AML-193 (cell line): ENCODE measurements at places on chromosomes 7 and 10.

- DNase-seq, result no peak
These were observed 138.4 kb downstream of the MDFIC start for GRCh38 chr7:115060095-115060870.

DNA sequence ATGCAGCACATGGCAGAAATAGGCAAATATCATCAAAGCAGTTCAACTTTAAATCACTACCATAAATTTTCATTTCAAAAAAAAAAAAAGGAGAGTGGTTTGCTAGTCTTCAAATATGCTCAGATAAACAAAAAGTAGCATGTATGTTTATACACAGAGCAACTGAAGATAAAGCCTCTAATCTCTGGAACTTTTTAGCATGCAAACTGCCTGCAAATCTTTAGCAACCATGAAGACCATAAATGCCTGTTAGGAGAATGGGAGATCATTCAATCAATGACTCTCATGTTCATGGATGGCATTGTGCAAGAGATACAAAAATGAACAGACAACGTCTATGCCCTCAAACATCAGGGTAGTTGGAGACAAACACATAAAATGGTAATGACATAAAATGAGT is 57.3 kb downstream of the ORC5 start:
- DNase-seq, result no peak

DNA sequence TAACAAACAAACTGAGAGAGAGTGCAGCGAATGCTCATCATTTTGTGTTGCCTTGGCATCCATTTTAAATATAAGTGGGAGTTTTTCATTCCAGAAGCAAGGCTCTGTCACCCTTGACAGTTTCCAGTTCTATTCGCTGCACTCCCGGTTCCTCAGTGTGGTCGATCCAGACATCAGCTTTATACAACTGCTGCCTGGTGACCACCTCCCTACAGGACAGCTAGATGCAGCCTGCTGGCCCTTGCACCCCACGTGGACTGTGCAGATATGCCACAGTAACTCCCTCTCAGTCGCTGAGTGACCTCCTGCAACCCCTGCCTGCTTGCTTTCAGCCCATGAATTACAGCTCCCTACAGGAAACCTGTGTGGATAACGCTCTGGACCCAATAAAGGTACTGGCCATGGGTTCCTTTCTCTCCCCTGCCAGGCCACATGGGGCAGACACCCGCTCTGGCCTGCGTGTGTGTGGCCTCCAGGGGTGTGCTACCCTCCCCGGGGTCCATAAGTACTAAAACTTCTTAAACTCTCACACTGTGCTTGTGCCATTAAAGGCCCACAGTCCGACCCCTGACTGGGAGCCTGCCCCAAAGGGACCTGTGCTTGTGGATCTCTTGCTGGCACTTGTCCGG is 23.6 kb downstream of the BEND7 start:
- no peak for DNase-seq

DNA sequence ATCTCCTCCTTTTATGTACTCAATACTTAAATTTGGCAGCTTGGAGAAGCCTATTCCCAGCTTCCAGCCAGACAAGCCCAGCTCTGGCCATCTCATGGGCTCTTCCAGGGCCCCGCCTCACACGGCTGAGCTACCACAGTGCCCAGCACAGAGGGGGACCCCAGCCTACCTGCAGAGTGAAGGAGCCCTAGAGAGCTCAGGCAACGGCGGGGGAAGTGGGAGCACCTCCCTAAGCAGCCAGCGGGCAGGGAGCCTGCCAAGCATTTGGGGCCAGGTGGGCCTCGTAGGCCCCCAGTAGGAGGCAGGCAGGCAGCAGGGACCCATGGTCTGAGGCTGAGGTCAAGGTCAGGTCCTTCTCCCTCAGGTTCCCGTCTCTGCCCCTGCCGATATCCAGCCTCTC is 29.1 kb upstream of the SMARCD3 start:
- no peak for DNase-seq

GRCh38 chr10:122060250-122060649 is 71.3 kb downstream of the TACC2 start:
- DNase-seq, result no peak

DNA sequence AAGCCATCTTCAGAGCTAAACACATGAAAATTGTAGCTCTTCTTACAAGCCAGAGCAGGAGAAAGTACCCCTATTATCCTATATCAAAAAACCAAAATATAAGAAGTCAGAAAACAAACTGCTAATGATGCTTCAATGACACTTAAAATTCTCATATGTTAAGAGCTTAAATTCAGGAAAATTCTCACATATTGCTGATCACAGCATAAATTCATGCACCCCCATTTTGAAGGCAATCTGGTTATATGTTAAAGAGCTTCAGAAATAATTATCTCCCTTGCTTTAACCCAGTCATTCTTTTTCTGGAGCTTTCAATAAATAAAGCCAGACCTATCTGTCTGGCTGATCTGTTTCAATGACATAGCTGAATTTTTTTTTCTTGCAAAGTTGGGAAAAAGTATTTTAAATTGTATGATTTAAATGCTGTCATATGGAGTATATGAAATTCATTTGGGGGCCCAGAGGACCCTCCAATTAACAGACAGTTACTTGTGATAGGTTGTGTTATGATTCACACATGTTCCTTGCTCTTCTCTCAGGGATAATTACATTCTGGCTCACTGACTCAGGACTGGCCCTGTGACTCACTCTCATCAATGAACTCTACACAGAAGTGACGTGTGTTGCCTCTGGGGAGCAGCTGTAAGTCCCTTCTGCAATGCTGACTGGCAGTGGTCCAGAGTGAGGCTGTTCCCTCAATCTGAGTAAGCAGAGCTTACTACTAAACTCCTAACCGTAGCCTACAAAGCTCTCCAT is 85.2 kb downstream of the HGF start:
- peak; percentile 86 for DNase-seq

DNA sequence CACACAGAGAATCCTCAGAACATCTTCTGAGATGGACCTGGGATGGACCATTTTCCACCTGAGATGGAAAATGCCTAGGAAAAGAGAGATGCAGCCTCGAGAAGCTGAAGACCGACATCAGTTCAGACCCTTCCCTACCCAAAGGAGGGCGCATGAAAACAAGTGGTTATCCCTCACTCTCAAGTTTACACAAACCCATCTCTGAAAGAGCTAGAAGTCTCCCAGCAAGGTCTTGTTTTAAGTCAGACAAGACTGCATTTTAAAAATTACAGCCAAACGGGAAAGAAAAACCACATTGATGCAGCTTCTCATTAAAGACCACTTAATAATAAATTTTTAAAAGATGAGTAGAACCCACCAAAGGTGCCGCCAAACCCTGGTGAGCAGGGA is 1.3 kb downstream of the RAPGEF5 start:
- DNase-seq, result no peak

GRCh38 chr7:44639671-44640321 is 33.4 kb downstream of the OGDH start:
- no peak for DNase-seq

DNA sequence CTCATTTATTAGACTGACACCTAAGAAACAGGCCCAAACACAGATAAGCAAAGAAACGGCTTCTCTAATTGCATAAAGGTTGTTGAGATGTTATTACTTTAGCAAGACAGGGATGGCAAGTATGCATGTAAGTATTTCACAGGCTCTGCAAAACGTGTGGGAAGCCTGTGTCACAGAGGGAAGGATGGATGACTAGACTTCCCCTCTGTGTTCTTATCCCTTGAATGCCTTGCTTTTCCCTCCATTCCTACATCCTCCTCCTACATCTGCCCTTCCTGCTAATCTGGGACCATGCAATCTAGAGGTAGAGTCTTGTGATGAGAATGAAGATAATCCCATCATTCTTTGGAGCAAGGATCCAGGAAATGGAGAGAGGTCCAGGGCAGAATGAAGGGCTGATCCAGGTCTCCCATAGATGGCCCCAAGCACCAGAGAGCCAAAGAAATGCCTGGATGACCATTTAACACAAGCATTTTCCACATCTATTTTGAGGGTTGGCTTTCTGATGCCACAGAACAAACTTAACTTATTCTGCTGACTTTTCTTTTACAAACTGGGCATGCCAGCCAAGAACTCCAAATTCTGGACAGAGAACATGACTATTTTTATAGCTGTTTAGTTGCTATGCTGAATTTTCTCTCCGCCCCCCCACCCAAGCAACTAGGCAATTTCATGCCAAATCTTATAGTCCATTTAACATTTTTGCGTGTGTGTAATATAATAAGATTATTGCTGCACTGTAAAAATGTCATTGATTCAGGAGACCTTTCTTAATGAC is 48.1 kb downstream of the NRP1 start:
- DNase-seq, result no peak

DNA sequence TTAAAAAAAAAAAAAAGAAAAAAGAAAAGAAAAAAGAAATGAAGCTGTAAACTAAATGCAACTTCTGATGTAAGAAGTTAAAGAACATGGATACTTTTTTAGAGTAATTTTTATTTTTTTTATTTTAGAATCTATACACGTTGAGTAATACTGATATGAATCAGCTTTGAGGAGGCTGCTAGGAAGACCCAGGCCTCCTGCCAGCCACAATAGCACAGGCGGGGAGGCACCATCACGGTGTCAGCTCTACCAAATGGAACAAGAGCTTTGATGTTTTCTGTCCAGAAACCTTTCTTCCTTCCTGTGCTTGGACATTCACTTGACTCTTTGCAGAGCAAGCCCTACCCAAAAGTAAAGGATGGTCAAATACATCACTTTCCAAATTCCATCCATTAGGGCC is 45.3 kb upstream of the EGR2 start:
- DNase-seq, result no peak

DNA sequence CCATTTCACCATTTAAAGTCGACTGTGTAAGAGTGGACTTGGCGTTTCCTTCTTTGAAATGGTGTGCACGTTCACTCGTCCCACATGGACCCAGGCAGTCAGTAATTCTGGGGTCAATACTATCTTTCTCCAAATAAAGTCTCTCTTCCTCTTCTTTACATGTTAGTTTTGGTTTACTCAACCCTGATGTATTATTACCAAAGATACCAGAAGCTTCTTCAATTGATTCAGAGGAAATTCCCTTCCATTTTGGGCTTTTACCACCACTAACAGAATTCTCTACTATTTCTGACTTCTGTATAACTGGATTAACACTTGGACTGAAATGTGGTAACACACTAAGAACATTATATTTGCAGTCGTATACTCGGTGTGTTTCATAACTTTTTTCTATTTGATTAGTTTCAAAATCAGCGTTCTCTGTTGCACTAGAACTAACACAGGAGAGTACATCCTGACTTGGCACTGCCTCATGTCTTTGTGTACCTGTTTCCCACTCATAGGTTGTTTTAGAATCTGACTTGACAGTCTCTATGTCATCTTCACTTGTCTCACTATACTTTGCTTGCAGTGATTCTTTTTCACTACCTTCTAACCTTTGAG is 60.8 kb downstream of the LARP4B start:
- no peak for DNase-seq

DNA sequence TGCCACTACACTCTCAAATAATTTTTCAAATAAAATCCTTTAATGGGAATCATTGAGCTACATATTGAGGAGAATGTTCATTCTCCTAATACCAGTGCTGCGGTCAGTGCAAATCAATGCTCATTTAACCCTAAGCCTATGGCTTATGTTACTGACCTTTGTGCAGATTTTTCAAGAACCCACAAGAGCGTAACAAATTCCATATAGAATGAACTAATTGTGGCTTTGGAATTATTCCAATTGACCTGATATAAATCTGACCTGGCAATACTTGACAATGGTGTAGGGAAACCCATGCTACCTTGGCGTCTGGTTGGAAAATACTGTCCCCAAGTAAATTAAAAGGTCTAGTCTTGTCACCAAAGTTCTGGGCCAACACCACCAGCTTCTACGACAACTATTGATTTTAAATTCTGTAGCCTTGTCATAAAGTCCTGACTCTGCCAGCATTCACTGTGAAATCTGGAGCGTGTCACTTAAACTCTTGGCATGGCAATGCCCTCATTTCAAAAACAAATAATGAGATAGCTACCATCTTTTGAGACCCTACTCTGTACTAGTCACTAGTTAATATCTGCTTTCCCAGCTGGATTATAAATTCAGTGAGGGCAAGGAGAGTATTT is 320.9 kb downstream of the AHR start:
- no peak for DNase-seq

DNA sequence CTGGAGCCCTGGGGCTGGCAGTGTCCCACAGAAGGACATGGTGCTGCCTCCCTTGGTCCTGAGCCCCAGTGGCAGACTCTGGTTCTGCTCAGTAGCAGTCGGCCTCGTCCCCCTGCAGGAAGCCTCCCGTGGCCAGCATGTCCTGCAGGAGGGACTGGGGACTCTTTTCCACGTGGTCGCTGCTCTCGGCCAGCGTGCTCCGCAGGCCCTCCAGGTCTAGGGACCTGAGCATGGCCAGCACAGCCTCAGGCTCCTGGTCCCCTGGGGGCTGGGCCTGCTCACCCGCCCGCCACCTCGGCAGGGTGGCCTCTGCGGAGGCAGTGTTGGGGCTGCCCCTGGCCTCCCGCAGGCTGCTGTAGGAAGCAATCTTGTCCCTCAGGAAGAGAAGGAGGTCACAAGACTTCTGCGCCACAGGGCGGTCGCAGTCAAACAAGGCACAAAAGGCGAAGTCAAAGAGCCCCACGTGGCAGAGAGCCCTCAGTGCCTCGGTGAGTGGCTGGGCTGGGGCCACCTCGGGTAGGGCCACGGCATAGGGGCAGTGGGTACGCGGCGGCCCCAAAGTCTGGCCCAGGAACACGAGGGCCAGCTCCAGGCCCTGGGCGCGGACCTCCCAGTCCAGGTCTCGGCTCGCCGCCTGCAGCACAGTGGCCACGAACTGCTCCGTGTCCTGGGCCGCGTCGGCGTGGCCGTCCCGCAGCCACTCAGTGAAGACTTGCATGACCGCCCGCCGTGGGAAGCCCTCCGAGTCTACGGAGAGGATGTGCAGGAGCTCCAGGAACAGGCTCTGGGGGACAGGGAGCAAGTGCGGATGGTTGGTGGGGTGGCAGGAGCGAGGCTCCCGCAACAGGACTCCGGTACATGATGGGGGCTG is 17.1 kb downstream of the BRAT1 start:
- no peak for DNase-seq

- peak; percentile 17 for DNase-seq
These were observed 181.6 kb upstream of the NEBL start for GRCh38 chr10:21078410-21079329.

- DNase-seq, result no peak
These were observed 40.7 kb downstream of the GPRIN2 start for GRCh38 chr10:46515793-46516192.

DNA sequence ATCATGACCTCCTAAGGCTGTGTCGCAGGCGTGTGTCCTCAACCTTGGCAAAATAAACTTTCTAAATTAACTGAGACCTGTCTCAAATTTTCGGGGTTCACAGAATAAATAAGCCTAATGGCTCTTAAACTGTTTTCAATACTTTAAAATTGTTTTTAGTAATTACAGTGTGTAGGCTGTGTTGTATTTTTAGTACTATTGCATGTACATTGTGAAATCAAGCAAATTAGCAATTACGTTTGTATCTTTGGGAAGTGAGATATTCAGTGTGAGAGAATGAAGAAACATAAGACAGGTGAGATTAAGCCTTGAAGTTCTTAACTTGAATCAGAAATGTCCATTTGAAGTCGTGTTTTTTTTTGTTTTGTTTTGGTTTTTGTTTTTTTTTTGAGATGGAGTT is 4.8 kb upstream of the AKR1B10 start:
- DNase-seq, result no peak

- peak; percentile 94 for DNase-seq
These were observed 2.5 kb downstream of the LRCH4 start for GRCh38 chr7:100583132-100584053.
